ENCODE measurements at places on chromosomes 7 and 10.

- H3K4me1 ChIP-seq = peaks cover 4% of the 10 kb centered on the region
- no peaks in the 10 kb centered on the region for H3K27me3 ChIP-seq
- H3K36me3 ChIP-seq = no peaks in the 10 kb centered on the region
- H3K27ac ChIP-seq = no peak overlapping the region
Measured at GRCh38 chr10:20949967-20950366, 52.9 kb upstream of the NEBL start.

DNA sequence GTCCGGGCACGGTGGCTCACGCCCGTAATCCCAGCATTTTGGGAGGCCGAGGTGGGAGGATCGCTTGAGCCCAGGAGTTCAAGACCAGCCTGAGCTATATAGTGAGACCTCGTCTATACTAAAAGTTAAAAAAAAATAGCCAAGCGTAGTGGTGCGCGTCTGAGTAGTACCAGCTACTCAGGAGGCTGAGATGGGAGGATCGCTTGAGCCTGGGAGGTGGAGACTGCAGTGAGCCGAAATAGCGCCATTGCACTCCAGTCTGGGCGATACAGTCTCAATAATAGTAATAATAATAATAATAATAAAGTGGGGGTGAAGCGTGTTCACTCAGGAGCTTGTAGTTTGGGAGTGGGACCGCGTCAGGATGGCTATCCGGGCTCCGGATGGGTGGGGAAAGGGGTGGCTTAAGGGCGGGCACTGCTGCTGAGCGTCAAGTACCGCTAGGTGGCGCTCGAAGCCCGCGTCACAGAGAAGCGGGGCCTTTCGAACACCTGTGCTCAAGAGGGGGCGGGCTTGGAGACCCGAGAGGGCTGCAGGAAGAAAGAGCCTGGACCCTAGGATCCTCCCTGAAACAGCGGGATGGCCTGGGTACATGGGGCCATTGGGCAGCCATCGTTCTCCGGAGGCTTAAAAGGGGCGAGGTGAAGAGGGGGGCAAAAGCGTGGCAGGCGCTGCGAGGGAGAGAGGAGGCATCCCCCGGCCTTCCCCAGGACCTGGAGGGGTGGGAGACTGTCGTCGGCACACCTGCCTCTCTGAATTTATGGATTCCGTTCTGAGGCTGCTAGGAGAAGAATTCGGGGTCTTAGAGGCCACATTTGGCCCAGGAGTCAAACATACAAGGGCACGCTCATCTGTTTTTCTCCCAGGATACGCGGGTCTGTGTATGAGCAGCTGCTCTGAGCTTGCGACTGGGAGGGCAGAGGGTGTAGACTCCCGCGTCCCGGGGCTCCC, 14.5 kb downstream of the LBX1 start:
- no peaks in the 10 kb centered on the region for H3K4me1 ChIP-seq
- no peaks in the 10 kb centered on the region for H3K36me3 ChIP-seq
- H3K4me3 ChIP-seq = no peak overlapping the region
- peak; percentile 86 for DNase-seq
- H3K27me3 ChIP-seq = peaks cover 46% of the 10 kb centered on the region
- H3K27ac ChIP-seq = no peak overlapping the region

DNA sequence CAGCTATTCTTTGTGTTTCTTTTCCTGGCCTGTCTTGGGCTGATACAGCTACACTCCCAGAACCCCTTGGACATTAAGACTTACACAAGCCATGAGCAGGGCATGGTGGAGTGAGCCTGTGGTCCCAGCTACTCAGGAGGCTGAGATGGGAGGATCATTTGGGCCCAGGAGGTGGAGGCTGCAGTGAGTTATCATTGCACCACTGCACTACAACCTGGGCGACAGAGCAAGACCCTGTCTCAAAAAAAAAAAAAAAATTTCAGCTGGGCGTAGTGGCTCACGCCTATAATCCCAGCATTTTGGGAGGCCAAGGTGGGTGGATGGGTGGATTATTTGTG, 13.6 kb upstream of the FOXK1 start:
- H3K27me3 ChIP-seq = no peaks in the 10 kb centered on the region
- no peak overlapping the region for H3K27ac ChIP-seq
- no peak for DNase-seq
- no peaks in the 10 kb centered on the region for H3K36me3 ChIP-seq

DNA sequence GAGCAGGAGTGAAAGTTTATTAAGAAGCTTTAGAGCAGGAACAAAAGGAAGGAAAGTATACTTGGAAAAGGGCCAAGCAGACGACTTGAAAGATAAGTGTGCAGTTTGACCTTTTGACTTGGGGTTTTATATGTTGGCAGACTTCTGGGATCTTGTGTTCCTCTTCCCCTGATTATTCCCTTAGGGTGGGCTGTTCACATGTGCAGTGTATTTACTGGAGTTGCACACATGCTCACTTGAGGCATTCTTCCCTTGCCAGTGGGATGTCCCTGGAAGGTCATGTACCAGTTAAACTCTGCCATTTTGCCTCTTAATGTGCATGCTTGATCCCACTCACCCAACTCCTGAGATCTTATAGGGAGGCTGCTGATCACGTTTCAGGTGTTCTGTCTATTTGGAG, 23.4 kb upstream of the ARHGAP12 start:
- DNase-seq = no peak
- no peaks in the 10 kb centered on the region for H3K4me1 ChIP-seq
- no peaks in the 10 kb centered on the region for H3K36me3 ChIP-seq
- no peak overlapping the region for H3K27ac ChIP-seq
- H3K27me3 ChIP-seq = no peaks in the 10 kb centered on the region
- no peak overlapping the region for H3K4me3 ChIP-seq

- H3K36me3 ChIP-seq = no peaks in the 10 kb centered on the region
- no peak for DNase-seq
- H3K27me3 ChIP-seq = no peaks in the 10 kb centered on the region
- no peaks in the 10 kb centered on the region for H3K4me1 ChIP-seq
- no peak overlapping the region for H3K4me3 ChIP-seq
- no peak overlapping the region for H3K27ac ChIP-seq
Measured at GRCh38 chr7:116698396-116698795, 26.4 kb downstream of the MET start.

- peak overlapping the region; percentile 4 for H3K27ac ChIP-seq
- no peak for DNase-seq
- H3K4me3 ChIP-seq = no peak overlapping the region
- H3K36me3 ChIP-seq = no peaks in the 10 kb centered on the region
- H3K27me3 ChIP-seq = no peaks in the 10 kb centered on the region
- H3K4me1 ChIP-seq = peaks cover 4% of the 10 kb centered on the region
Measured at GRCh38 chr10:79316671-79317431, 30.4 kb upstream of the PPIF start.

DNA sequence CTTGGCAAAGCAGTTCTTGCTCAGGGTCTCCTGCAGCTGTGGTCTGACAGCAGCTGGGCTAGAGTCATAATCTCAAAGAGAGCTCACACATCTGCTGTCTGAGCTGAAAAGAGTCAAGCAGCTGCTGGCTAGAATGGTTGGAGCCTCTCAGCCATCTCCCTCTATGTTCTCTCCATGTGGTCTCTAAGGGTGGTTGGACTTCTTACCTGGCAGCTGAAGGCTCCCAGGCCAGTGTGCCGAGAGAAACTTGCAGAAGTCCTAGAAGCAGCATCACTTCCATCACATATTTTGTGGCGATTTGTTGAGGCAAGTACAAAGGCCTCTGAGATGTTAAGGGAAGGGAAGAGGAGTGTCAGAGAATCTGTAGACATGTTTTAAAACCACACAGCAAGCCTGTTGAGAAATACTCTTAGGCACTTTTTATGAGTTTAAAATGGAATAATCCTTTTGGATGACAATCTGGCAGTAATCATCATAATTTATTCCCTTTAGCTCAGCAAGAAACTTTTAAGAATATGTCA, 93.2 kb downstream of the REEP3 start:
- no peak overlapping the region for H3K4me3 ChIP-seq
- H3K4me1 ChIP-seq = no peaks in the 10 kb centered on the region
- no peaks in the 10 kb centered on the region for H3K36me3 ChIP-seq
- DNase-seq = no peak
- H3K27me3 ChIP-seq = no peaks in the 10 kb centered on the region
- no peak overlapping the region for H3K27ac ChIP-seq

DNA sequence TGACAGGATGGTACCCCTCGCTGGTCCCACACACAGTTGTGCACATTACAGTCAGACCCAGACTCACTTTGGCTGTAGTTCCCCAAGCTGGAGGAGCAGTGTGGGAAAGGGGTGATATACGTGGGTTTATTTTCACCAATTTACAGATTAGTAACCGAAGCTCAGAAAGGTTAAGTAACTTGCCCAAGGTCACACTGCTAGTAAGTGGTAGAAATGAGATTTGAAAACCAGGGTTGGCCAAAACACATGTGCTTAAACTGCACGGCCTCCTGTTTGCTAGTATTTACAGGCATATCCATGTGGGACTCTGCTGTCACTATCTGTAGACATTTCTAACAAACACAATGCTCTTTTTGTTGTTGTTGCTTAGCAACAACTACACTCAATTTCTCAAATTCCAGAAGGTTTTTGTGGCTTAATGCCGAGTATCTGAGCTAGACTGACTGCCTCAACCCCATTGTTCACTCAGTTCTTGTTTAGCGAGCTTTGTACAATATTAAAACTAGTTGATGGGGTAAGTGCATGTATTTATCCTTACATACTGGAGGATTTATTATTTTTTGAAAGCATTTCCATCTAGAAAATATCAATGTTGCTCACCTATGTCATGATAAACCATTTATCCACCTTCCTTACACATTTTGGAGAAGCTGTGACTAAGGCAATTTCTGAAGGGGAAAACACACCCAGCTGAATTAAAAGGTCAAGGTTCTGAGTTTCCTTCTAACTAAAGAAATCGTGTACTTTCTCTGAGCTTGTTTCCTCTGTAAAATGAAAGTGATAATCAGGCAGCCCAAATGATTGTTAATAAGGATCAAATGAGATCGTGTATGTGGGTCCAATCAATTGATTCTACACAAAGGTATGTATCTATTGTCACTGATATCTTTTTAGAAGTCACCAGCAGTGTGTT, 5.3 kb upstream of the TMEM139 start:
- no peaks in the 10 kb centered on the region for H3K36me3 ChIP-seq
- peak; percentile 78 for DNase-seq
- H3K27ac ChIP-seq = no peak overlapping the region
- peaks cover 4% of the 10 kb centered on the region for H3K4me1 ChIP-seq

DNA sequence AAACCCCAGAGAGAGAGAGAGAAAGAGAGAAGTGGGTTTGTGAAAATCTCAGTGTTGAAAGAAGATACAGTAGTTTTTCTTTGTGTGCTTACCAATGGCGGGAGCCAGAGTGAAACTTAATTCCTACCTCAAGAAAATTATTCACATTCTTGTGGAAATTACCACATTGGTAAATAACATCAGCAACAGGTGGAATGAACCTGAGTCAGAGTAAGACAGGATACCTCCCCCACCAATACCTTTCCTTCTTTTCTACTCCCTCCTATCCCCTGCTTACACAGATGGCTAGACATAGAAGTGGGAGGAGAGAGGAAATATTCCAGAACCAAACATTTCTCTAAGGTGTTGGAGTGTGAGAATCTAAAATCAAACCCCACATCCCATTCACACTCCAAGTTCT, 793.9 kb downstream of the SORCS3 start:
- no peak overlapping the region for H3K27ac ChIP-seq
- no peak overlapping the region for H3K4me3 ChIP-seq
- no peaks in the 10 kb centered on the region for H3K4me1 ChIP-seq
- no peaks in the 10 kb centered on the region for H3K36me3 ChIP-seq
- H3K27me3 ChIP-seq = no peaks in the 10 kb centered on the region

GRCh38 chr10:3102720-3103427, 35.5 kb downstream of the PFKP start:
- DNase-seq = no peak
- H3K4me3 ChIP-seq = no peak overlapping the region
- no peak overlapping the region for H3K27ac ChIP-seq
- peaks cover 16% of the 10 kb centered on the region for H3K36me3 ChIP-seq
- no peaks in the 10 kb centered on the region for H3K4me1 ChIP-seq

DNA sequence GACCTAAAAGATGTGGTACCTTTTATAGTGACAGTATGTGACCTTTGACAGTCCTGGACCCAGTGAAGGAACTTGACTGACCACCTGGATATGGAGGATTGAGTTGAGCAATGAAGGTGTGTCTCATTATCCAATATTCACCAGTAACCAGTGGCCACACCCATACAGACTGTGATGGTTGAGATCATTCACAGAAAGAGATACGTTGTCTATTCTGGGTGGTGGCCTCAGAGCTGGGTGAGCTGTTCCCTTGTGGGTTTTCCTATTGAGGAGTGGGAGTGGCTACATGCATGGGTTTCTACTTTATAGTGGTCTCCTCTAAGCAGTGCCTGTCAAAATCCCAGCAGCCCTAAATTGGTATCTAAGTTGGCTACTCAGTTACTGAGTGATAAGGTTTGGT, 507.4 kb downstream of the SORCS3 start:
- no peaks in the 10 kb centered on the region for H3K27me3 ChIP-seq
- no peaks in the 10 kb centered on the region for H3K4me1 ChIP-seq
- no peak for DNase-seq
- no peak overlapping the region for H3K4me3 ChIP-seq

DNA sequence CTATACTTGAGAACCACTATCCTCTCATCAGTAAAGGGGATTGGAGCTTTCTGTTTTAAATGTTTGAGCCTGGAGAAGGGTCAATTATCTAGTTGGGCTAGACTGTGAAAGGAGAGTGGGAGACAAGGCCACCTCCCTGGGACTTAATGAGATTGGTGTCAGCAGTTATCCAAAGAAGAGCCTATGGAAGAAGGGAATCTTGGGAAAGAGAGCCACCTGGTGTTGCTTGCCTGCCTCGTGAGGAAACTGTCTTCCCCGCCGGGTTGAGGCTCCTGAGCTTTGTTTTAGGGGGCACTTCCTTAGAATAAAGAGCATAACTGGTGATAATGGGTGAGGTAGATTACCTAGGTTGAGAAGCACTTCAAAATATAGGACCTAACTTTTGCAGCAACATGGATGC, 32.0 kb upstream of the ABCB4 start:
- H3K27me3 ChIP-seq = no peaks in the 10 kb centered on the region
- H3K4me1 ChIP-seq = peaks cover 5% of the 10 kb centered on the region
- no peaks in the 10 kb centered on the region for H3K36me3 ChIP-seq
- peak; percentile 70 for DNase-seq
- no peak overlapping the region for H3K4me3 ChIP-seq

- H3K4me3 ChIP-seq = no peak overlapping the region
- no peak overlapping the region for H3K27ac ChIP-seq
- no peak for DNase-seq
- H3K27me3 ChIP-seq = no peaks in the 10 kb centered on the region
Measured at GRCh38 chr7:778968-779451, 51.9 kb upstream of the PRKAR1B start.

GRCh38 chr7:148919859-148920258, 35.8 kb upstream of the EZH2 start:
- H3K4me1 ChIP-seq = no peaks in the 10 kb centered on the region
- no peak overlapping the region for H3K27ac ChIP-seq

Measured in mesendoderm (in vitro differentiated cells).